ENCODE measurements at places on chromosomes 3 and 15.

DNA sequence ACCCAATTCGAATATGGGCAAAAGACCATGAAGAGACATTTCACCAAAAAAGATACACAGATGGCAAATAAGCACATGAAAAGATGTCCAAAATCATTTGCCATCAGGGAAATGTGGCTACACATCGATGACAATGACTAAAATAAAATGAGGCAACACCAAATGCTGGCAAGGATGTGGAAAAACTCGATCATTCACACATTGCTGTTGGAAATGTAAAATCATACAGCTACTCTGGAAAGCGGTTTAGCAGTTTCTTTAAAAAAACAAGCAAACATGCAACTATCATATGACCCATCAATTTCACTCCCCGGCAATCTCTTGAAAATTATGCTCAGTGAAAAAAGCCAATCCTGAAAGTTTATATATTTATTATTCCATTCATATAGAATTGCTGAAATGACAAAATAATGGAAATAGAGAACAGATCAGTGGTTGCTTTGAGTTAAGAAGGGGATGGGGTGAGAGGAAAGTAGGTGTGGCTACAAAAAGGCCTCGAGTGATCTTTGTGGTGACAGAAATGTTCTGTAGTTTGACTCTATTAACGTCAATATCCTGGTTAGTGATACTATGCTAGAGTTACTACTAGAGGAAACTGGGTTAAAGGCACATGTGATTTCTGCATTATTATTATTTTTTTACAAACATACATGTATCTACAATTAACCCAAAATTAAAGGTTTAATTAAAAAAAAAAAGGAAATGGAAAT lies 45.0 kb downstream of the DLG1 start:
- DNase-seq, result no peak

DNA sequence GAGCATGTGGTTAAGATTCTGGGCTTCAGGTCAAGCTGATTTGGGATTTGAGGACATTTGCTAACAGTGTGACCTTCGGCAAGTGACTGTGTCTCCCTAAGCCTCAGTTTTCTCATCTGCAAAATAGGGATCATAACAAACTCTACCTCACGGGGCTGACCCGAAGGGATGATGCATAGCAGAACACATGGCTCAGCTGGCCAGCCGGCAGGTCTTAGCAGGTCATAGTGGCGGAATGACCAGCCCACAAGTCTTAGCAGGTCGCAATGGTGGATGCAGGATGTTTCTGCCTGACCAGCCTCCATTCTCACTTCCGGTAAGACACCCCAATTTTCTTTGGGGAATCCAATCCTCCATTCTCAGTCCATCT lies 63.3 kb downstream of the IQSEC1 start:
- no peak for DNase-seq

DNA sequence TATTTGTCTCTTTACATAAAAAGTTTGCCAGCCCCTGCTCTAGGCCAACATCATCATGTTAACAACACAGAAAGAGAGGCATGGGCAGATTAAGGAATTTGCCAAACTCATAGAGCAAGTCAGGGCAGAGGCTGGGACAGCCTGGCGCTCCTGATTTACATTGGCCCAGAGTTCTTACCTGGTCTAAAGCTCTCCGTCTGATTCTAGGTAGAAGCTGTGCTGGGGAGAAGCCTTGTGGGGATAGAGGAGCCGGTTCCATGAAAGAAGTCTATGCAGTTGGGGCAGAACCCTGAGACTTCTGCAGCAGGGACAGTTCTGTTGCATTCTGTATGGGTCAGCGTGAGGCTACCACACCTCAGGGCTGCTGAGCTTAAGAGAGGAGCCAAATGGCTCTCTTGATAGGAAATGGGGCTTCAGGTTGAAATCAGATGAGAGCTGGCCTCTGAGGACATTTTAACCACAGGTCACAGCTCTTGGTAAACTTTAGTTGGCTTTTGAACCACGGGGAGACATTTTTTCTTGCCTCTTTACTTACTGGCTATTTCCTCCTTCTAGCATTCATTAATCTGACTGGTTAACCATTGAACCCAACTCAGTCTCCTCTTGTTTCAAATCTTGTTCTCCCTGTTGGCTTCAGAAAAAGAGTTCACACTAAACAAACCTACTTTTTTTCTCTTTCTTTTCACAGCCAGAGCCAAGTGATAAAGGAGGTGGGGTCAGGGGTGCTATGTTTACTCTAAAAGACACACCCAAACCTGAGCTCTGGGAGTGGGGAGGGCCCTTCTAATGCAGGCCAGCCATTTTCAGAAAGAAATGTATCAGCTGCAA lies 250.7 kb downstream of the OPA1 start:
- no peak for DNase-seq

DNA sequence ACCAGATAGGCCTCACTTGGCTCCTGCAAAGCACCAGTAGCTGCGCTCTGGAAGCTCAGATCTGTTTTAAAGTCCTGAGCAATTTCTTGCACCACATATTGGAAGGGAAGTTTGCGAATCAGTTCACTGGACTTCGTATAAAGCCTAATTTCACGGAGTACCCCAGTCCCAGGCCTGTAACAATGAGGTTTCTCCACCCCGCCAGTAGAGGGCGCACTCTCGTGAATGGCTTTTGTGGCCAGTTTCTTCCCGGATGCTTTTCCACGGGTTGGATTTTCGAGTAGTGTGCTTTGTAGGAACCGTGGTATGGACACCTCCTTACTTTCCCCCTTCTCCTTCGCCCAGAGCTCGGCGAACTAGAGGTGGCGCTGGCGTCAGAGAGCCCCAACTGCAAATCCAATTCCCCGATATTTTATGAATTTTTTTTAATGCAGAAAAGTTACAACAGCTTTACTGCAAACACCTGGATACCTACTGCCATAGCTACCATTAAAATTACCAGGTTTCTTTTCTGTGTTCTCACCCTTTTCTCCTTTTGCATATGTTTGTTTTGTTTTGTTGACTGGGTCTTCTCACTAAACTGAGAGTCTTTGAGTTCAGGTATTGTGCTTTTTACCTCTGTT lies 13.3 kb downstream of the RARB start:
- DNase-seq, result no peak

DNA sequence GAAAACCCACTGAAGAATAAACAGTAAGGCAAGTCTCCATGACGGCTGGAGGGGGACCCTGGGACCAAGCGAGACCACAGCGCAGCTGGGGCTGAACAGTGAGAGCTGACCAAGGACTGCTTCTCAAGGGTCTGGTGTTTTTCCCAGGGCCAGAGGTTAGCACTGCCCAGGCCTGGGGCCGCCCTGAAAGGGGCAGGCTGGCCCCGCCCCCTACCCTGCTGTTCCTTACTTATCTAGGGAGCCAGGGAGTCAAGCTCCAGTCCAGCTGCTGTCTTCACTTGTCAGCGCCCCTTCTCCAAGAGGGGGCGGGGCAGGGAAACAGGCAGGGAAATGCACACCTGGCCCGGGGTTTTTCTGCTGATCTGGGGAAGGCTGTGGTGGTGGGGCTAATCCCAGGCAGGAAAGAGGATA lies 51.6 kb upstream of the HACD2 start:
- no peak for DNase-seq

- DNase-seq, result no peak
Measured at GRCh38 chr3:42704136-42704841, 1.7 kb upstream of the HHATL start.

Data from occipital lobe (tissue), 3 donors.